ENCODE measurements at places on chromosomes 5 and 9.

DNA sequence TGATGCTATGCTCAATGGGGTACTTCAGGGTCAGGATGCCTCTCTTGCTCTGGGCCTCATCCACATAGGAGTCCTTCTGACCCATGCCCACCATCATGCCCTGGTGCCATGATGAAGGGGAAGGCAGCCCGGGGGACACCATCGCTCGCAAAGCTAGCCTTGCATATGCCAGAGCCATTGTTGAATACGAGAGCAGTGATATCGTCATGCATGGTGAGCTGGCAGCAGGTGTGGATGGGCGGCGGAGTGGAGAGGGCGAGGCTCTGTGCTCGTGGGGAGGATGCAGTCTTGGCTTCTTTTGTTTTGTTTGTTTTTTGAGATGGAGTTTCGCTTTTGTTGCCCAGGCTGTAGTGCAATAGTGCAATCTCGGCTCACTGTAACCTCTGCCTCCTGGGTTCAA lies 17.2 kb upstream of the SPZ1 start:
- DNase-seq = no peak

GRCh38 chr9:116546711-116547581 lies 140.2 kb upstream of the TRIM32 start:
- DNase-seq = no peak

GRCh38 chr9:129455151-129455995 lies 165.5 kb downstream of the C9orf50 start:
- peak; percentile 47 for DNase-seq

DNA sequence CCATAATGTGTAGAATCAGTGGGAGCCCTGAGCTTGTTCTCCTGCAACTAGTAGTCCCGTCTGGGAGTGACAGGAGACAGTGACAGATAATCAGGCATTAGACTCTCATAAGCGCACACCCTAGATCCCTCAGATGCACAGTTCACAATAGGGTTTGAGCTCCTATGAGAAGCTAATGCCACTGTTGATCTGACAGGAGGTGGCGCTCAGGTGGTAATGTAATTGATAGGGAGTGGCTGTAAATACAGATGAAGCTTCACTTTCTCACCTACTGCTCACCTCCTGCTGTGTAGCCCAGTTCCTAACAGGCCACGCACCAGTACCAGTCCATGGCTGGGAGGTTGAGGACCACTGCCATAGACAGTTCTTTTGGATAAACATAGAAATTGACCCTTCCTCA lies 188.7 kb downstream of the ROR2 start:
- no peak for DNase-seq

DNA sequence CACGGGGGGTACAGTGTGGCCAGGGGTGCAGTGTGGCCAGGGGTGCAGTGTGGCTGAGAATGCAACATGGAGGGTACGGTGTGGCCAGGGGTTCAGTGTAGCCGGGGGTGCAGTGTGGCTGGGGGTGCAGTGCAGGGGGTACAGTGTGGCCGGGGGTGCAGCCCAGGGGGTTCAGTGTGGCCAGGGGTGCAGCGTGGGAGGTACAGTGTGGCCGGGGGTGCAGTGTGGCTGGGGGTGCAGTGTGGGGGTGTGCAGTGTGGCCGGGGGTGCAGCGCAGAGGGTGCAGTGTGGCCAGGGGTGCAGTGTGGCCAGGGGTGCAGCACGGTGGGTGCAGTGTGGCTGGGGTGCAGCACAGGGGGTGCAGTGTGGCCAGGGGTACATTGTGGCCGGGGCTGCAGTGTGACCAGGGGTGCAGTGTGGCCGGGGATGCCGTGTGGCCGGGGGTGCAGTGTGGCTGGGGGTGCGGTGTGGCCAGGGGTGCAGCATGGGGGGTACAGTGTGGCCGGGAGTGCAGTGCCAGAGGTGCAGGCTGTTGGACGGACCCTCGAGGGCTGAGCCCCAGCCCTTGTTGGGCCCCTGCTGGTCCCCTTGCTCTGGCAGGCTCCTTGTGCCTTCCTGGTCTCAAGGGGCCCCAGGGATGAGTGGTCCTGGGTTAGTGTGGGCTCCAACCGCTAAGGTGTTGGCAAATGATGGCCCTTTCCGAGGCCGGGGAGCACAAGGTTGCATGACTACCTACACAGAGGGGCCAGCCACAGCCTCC lies 17.9 kb downstream of the TPPP start:
- no peak for DNase-seq

DNA sequence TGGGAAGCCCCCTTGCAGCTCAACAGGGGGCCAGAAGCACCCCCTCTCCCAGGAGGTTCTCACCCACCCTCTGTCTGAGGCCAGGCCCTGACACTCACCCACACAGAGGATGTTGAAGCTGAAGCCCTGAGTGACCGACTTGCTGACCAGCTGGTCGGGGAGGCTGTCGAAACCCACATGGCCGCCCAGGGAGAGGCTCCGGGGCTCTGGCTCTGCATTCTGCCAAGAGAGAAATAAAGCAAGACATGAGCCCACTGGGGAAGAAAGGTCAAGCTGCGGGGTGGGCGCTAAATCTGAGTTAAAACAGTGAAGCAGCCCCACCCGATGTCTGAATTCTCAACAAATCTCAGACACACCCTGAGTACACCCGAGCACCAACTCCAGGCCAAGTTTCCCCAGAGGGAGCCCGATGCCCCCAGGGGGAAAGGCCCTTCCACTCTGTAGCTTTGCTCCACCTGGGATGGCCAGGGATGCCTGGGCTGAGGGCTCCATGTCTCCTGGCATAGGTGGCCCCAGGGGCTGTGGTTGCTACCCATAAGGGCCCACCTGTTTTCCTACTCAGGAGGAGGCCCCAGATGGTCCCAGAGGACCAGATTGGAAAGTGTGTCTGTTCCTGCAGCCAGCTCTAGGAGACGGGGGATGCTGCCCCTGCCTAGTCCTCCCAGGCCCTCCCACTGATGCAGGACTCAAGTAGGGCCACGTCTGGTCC lies 11.6 kb downstream of the SEPTIN8 start:
- no peak for DNase-seq

GRCh38 chr5:472656-473550 lies 29.9 kb downstream of the EXOC3 start:
- DNase-seq = peak; percentile 78

- peak; percentile 26 for DNase-seq
Observed at GRCh38 chr9:124040935-124041816, 29.6 kb downstream of the LHX2 start.

- no peak for DNase-seq
Observed at GRCh38 chr9:94901019-94901363, 174.5 kb downstream of the AOPEP start.

DNA sequence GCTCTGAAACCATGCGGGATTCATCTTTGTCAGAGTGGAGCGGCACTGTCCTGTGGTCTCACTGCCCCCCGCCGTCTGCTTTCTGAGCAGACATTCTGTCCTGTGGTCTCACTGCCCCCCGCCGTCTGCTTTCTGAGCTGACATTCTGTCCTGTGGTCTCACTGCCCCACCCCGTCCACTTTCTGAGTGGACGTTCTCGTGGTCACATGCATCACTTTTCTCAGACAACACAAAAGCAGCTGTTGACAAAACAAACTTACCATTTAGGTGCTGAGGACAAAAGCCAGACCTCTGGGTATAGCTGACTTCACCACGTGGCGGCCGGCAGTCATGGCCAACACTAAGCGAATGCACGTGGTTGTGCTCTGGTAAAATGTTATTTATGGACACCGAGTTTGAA lies 2.8 kb downstream of the LRRC14B start:
- no peak for DNase-seq

GRCh38 chr5:64384765-64385164 lies 121.0 kb upstream of the RGS7BP start:
- peak; percentile 38 for DNase-seq

GRCh38 chr5:66072031-66072430 lies 72.1 kb upstream of the SREK1 start:
- DNase-seq = peak; percentile 15

DNA sequence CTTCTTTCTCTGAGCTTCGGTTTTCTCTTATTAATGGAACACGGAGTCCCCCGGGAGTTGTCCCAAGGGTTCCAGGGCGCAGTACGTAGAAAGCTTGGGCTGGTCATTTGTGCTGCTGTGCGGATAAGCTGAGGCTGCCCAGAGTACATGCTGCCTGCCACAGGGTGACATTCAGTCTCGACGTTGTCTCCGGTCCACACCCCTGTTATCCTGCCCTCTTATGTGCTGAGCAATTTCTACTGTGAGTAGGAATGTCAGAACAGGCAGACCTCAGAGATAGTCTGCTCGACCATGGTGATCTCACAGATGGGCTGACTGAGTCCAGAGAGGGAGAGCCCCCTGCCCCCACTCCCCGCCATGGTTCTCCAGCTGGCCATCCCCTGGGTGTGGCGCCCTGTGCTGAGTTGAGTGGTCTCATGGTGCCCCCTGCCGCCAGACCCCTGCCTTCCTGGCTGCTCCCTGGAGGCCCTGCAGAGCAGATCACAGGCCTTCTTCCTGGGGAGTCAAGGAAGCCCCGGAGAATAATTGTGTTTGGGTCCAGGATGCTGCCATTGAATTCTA lies 124.0 kb downstream of the RGS3 start:
- DNase-seq = no peak

GRCh38 chr5:156178117-156178516 lies 148.8 kb upstream of the SGCD start:
- DNase-seq = no peak

- peak; percentile 18 for DNase-seq
Observed at GRCh38 chr9:135156525-135157510, 69.3 kb downstream of the OLFM1 start.

DNA sequence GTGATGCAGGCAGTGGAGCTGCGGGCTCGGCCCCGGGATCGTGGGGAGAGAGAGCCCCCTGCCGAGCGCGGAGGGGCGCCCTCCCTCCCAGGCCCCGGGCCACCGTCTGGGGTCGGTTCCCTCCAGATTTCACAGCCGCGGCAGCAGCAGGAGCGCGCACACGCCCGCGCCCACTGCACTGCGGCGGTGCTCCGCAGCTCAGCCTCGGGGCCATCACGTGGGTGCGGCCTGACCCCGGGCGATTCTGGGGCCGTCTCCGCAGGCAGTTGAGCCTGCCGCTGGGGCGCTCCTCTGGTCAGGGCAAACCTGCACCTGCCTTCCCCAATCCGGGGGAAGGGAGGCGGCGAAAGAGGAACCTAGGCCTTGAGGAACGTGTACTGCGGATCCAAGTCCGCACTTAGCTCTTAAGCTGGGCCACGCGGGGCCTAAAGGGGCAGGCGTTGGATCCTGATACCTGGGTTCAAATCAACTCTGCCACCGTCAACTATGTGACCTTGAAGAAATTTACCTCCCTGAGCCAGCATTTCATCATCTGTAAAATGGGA lies 9.4 kb upstream of the DELE1 start:
- DNase-seq = peak; percentile 34

- no peak for DNase-seq
Observed at GRCh38 chr9:13158986-13159385, 120.5 kb downstream of the MPDZ start.

- DNase-seq = no peak
Observed at GRCh38 chr5:139761501-139761900, 34.1 kb upstream of the PSD2 start.

All from EL (cell line).